AG08395 (cell line): ENCODE measurements at places on chromosomes 16 and 17.

- DNase-seq, result peak; percentile 92
These were observed at the start of the genes CHTF8 and UTP4 for GRCh38 chr16:69132424-69133252. CHTF8 (minus strand) TSS chr16:69132588; CDS start chr16:69121458, 11,130 bp downstream. UTP4 (plus strand) TSS chr16:69132649; CDS start chr16:69133460, 811 bp downstream.

DNA sequence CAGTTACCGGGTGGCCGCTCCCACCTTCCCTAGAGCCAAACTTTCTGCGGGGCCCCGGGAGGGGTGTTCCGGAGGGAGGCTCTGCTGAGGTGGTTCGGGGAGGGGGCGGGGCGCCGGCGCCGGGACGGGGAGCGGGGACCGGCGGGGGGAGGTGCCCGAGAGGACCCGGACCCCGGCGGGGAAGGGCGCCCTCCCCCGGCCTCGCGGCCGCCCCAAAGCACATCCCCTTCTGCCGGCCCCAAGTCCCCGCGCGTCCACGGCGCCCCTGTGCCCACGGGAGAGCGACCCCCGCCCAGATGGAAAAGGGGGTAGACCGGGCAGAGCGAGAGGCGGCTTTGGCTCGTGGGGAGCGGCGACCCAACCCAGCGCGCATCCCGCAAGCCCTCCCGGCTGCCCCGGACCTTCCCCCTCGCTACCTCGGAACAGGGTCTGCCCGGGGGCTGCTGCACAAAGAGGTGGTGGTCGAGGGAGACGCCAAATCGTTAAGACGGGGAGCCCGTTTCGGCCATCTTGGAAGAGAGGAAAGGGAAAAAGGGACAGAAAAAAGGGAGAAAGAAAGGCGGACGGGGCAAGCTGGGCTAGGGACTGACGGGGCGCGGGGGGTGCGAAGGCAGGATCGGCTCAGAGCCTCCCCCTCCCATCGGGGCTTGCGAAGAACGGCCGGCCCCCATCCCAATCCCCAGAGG, 530 bp downstream of the PCGF2 start:
- peak; percentile 30 for DNase-seq

DNA sequence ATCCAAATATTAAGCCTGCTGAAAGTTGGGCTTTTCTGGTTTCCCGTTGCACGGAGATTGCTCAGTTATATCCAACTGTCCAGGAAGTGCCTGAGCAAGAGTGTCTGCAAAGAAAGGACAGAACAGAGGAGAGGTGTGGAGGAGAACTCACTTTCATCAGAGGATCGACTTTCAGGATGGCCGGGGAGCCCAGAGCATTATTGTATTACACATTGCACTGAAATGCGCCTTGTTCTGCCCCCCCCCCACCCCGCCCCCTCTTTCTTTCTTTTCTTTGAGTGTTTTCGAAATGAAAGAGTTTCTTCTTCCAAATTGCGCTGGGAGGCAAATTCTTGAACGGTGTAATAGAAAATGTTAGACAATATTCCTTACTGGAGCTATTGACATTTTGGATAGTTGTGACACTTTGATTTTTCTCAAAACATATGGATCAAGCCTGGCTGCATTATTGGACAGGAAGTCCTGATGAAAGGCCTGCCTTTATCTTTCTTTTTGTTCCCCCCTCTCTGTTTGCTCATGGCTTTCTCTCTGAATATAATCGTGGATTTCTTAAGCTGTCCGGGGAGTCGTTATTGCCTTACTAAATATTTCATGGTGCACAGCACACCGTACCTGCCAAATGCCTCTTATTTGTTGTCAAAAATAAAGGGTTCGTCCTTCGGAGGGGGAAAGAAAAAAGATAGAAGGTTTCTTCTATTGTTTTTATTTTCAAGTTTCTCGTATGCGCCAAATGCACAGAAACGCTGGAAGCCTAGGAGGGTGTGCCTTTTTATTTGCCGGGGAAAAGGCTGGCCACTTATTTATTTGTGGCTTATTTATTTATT, 110.8 kb downstream of the IRX3 start:
- peak; percentile 47 for DNase-seq

- no peak for DNase-seq
These were observed 638.2 kb upstream of the SOX9 start for GRCh38 chr17:71482625-71483024.

DNA sequence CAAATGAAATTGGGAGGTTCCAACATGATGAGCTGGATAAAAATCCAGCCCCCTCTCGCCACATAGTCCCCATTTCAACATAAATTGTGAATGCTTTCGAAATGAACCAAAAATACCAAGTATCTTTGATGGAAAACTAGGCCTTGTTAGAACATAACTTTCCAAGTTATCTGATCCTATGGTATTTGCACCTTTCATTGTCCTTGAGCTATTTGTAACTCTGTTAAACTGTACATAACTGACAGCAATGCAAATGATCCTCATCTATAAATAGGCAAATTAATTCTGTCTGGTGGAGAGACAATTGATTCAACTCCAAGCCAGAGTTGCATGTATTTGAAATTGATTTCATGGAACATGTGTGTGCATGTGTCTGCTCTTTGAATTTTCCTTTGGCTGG, 18.2 kb downstream of the CMTM4 start:
- DNase-seq, result no peak

- no peak for DNase-seq
These were observed 269.7 kb downstream of the CA10 start for GRCh38 chr17:51888816-51889215.

DNA sequence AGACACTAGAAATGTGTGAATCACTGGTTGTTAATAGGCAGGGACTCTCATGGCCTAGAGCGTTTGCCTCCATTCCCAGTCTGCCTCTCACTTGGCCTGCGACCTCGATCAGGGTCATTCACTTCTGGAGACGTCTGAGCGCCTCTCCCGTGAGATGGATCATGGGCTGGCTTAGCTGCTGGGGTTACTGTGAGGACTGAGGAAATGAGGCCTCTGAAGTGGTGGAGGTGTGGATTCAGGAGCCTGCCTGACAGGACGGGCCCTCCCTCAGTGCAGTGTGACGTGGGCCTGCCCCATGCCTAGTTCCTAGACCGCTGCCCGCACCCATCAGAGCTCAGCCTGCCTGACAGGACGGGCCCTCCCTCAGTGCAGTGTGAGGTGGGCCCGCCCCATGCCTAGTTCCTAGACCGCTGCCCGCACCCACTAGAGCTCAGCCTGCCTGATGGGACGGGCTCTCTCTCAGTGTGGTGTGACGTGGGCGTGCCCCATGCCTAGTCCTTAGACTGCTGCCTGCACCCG, 61.9 kb downstream of the BANP start:
- no peak for DNase-seq

GRCh38 chr17:50059759-50060273, 3.9 kb downstream of the ITGA3 start:
- DNase-seq, result no peak

DNA sequence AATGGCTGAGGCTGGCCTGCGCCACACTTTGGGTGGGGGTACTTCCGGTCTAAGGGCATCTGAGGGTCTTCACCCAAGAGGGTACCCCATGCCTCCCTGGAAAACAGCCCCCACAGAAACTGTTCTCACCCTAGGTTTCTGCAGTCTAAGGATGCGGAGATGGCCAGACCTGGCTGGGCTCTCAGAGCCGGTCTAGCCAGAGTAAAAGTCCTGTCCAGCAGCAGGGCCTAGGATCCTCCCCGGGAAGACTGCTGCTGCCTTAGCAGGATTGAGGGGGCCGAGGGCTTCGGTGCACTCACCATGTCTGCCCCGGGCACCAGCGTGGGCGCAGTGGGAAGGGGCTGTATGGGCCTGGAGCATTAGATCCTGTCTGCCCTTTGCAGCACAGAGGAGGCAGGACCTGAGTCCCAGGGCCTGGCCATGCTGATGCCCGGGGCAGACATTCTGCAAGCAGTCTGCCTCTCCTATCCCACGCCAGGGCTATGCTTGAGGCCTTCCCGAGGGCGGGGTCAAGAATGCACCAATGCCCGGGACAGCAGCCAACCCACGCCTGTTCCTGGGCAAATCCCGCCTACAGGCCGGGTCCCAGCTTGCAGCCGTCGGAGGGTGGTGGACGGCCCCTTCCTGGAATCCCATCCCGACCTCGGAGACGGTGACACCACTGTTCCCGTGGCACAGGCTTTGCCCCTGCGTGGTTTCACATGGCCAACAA, 54.7 kb downstream of the CBFA2T3 start:
- DNase-seq, result peak; percentile 69

GRCh38 chr17:41013606-41014005, 4.7 kb upstream of the KRTAP3-1 start:
- peak; percentile 62 for DNase-seq

DNA sequence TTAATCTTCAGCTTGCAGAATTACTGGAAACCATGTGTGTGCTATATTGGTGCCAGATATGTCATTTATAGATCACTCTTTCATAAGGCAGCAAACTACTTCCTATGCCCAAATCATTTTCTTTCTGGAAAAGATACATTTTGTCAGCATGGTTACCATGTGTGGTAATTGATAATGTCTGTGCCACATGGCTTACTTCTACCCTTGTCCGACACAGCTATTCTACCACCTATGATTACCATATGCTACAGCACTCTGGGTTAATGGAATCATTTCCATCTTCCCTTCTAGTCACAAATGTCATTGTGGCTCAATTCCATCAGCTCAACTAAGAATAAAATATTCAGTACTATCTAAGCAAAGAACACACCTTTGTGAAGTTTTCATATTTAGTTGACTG, 8.0 kb upstream of the PPM1E start:
- no peak for DNase-seq

DNA sequence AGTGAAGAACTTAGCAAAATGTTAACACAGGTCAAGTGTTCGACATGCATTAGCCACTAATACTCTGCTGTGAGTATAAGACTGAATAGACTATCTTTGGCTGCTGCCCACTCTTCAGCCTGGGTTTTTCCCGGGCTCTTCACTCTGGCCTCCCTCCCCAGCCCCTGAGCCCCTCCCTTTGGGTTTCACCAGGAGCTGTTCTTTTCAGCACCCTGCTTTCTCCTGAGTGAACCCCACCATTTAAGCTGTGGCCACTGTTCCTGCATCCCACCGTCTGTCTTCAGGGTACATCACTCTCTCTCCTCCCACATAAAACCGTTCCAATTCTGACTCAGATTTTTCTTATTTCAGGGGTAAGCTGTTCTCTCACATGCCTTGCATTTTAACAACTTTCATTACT, 92.0 kb upstream of the ASIC2 start:
- no peak for DNase-seq
